ENCODE measurements at places on chromosomes 5 and 9.

GRCh38 chr5:117249086-117249815 lies 674.6 kb upstream of the SEMA6A start:
- no peak for DNase-seq

GRCh38 chr5:142998316-142999020 lies 228.3 kb downstream of the ARHGAP26 start:
- no peak for DNase-seq

GRCh38 chr9:118521261-118521660 lies 817.1 kb downstream of the TLR4 start:
- no peak for DNase-seq

DNA sequence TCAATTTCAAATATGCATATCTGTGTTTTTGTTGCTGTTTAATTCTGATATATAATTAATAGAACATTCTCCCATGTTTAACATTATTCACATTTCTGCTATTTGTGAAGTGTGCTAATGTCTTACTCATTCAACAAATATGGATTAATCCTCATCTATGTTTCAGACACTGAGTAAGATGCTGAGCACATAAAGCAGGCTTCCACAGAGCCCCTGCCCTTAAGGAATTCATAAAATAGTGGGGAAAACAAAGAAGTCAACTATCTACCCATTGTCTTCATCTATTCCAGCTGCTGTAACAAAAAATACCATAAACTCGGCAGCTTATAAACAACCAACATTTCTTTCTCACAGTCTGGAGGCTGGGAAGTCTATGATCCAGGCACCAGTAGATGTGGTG lies 333.3 kb downstream of the SEMA5A start:
- no peak for DNase-seq

GRCh38 chr9:134773842-134774241 lies 106.8 kb upstream of the FCN2 start:
- DNase-seq = no peak

GRCh38 chr5:124289641-124290311 lies 456.7 kb downstream of the ZNF608 start:
- no peak for DNase-seq

DNA sequence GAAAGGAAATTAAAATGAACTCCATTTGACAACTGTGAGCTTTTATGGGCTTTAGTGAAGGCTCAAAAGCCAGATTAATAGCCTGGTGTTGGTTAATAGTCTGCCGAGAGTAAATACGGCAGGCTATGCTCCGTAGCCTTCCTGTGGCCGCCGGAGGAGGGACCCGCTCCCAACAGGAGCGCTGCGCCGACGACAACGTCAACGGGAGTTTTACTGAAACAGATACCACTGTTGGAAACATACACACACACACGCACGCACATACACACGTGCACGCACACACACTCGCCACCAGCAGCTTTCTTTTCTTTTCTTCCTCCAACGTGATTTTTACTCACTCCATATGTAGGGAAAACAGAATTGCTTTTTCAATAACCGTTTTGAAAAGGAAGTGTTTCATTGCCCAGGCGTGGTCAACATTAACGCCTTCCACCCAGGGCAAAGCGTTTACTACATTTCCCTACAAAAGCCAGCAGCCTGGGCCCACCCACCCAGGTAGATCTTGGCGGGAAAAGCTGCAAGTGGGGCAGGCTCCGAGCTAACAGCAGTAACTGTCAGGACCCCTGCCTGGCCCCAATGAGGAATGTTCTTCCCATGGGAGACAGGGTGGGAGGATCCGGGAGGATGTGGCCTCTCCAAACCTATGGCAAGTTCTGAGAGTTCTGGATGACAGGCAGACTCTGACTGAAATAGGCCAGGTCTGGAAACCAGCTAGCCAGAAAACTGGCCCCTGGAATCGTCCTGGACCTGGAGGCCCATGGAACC lies 72.3 kb downstream of the PAX5 start:
- DNase-seq = no peak

DNA sequence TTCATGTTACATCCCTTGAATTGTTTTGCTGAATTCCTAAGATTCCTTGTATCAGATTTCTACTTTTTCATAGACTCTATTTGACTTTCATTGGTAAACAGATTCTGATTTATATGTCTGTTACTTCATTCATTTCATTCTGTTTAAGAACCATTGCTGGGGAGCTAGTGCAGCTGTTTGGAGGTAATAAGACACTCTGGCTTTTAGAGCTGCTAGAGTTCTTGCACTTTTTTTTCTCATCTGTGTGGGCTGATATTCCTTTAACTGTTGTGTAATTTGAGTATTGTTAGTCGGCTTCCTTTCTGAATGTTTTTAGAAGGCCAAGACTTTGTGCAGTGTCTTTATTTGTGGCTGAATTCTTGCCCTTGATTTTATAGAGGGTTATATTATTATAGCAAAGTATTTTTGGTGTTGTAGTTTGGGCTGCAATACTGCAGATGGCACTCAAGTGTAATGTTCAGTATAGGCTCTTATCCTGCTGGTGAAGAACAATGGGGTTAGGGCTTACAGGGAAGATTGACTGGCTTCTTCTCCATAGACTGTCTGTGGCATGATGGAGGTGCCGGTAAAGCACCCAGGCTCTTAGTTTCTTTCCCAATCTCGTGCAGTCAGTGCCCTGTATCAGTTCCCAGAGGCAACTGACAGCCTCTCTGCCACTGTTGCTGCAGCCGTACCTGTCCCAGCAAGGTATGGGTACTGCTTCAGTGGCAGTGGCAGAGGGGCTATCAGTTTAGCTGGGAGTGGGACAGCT lies 162.2 kb downstream of the OXCT1 start:
- DNase-seq = no peak

DNA sequence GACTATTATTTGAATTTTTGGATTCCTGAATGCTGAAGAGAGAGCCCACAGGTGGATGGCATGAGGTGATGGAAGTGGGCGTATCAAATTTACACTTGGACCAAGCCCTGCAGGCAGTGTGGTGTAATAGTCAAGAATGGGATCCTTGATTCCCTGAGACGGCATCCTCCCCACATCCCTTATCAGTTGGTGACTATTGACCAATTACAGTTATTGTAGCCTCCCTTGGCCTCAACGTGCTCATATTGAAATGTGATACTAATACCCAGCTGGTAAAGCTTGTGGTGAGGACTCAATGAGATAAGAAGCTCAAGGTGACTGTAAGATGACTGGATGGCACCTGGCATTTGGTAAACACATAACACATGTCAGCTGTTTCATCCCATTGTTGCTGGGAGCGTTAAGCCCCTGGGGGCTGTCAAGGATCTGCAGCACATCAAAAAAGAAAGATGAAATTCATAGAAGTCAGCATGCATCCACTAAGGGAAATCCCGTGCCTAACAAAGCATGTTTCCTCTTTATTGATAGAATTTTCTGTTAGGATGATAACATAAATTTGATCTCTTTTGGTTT lies 65.6 kb upstream of the IRX2 start:
- no peak for DNase-seq
